ENCODE measurements at places on chromosomes 7 and 10.

- DNase-seq: no peak
Measured at GRCh38 chr7:43198599-43199090, 86.2 kb downstream of the HECW1 start.

- peak; percentile 84 for DNase-seq
Measured at GRCh38 chr10:103678178-103678526, 177.2 kb downstream of the SH3PXD2A start.

GRCh38 chr10:4270116-4270515 lies 485.1 kb upstream of the KLF6 start:
- no peak for DNase-seq

DNA sequence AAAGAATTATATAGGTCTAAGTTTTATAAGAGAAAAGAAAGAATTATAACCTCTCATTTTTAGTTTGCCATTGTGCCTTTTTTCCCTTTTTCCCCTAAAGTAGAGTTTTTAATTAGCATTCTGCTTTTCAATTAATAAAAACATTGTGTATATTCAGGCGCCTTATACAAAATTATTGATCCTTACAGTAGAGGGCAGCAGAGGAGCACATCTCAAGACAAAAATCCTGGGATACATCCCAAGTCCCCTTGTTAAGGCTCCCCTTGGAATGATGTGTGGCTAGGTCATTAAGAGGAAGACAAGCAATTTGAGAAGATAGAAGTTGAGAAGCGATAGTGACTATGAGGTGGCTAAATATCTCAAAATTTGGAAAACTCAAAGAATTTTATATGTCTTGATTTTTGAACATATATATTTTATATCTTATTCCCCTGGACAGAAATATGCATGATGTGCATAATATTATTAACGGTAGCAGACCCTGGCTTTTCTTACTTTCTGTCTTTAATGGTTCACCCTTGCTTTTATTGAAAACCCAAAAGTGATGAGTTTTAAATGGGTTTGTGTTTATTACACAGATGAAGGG lies 19.1 kb upstream of the TPK1 start:
- peak; percentile 14 for DNase-seq

- DNase-seq: no peak
Measured at GRCh38 chr7:2224934-2225333, 7.8 kb downstream of the MAD1L1 start.

GRCh38 chr7:78496096-78496630 lies 697.6 kb downstream of the PHTF2 start:
- DNase-seq: no peak

DNA sequence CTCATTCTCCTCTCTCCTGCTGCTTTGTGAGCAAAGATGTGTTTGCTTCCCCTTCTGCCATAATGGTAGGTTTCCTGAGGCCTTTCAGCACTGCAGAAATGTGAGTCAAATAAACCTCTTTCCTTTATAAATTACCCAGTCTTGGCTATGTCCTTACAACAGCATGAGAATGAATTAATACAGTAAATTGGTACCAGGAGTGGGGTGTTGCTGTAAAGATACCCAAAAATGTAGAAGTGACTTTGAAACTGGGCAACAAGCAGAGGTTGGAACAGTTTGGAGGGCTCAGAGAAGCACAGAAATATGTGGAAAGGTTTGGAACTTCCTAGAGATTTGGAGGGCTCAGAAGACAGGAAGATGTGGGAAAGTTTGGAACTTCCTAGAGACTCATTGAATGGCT lies 388.7 kb upstream of the GHITM start:
- no peak for DNase-seq

- no peak for DNase-seq
Measured at GRCh38 chr7:41529831-41530230, 173.1 kb downstream of the INHBA start.

- DNase-seq: no peak
Measured at GRCh38 chr7:131359136-131359776, 31.6 kb downstream of the MKLN1 start.

GRCh38 chr7:115059321-115059720 lies 137.4 kb downstream of the MDFIC start:
- DNase-seq: no peak

- no peak for DNase-seq
Measured at GRCh38 chr10:122363722-122364463, 10.6 kb upstream of the PLEKHA1 start.

DNA sequence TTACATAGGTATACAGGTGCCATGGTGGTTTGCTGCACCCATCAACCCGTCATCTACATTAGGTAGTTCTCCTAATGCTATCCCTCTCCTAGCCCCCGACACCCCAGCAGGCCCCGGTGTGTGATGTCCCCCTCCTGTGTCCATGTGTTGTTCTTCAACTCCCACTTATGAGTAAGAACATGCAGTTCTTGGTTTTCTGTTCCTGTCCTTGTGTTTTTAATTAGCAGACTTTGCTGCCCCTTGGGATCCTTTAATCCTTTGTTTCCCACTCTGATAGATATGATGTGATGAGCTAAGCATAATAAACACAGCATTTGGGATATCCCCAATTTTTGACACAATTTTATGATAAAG lies 71.1 kb upstream of the PALS2 start:
- no peak for DNase-seq

DNA sequence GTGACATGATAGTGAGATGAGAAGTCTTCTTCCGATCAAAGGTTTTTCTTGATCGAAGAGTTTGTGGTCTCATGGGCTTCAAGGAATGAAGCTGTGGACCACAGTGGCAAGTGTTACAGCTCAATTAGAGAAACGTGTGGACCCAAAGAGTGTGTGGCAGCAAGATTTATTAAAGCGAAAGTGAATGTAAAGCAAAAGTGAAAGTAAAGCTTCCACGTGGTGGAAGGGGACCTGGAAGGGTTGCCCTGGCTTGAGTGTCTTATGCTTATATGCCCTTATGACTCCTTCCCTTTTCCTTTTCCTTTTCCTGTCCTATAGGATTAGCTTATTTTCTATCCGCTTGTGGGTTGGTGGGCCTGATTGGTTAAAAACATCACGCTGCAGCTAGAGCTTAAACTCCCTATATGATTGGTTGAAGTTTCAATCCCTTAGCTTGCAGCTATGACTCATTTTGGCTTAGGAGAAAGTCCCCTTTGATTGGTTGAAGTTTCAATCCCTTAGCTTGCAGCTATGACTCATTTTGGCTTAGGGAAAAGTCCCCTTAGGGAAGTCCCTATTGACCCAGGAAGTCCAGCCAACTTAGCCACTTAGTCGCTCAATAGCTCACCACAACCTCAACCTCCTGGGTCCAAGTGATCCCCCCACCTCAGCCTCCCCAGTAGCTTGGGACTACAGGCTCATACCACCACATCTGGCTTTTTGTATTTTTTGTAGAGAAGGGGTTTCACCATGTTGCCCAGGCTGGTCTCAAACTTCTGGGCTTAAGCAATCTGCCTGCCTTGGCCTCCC lies 34.7 kb downstream of the MRPS24 start:
- DNase-seq: no peak

DNA sequence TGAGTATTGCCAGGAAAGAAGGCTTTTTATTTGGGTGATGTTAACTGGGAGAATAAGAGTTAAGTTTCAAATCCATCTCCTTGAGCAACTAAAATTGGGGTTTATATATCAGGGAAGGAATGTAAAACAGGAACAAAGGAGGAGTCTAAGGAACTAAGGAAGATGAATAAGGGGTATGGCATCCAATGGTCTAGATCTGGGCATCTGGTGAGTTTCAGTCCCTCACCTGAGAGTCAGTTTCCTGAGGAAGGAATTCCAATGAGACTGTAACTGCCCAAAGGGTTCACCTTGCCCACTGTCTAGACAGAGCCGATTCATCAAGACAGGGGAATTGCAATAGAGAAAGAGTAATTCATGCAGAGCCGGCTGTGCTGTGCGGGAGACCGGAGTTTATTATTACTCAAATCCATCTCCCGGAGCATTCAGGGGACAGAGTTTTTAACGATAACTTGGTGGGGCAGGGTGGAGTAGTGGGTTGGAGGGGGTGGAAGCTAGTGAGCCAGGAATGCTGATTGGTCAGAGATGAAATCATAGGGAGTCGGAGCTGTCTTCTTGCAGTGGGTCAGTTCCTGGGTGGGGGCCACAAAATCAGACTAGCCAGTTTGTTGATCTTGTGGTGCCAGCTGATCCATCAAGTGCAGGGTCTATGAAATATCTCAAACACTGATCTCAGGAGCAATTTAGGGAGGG lies 188.3 kb upstream of the STK17A start:
- DNase-seq: no peak

- no peak for DNase-seq
Measured at GRCh38 chr10:120121768-120122167, 229.2 kb downstream of the SEC23IP start.

DNA sequence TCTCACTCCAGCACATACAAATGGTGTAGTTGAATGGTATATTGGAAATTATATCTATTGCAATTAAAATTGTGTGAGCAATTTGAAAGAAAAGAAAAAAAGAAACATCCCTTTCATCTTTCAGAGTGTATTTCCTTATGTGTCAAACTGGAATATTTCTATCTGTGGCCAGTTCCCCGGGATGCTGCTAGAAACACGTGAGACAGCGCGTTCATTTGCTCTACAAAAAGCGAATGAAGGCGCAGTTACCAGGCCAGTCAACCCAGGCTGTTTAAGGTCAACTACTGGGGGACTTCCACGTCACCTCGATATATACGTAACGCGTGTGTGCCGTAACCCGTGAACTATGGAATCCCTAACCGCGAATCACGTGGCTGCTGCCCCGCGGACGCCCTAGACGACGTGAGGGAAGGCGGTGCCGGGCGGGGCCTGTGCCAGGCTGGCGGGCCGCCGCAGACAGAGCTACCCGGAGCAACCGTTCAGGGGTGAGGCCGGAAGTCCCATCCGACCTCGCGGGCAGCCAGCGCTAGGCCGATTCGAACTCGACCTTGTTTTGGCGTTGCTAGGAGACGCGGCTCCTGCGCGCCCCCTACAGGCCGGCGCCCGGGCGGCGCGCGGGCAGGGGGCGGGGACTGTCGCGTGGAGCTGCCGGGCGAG lies 1.1 kb upstream of the ARL4A start:
- DNase-seq: peak; percentile 73

- DNase-seq: no peak
Measured at GRCh38 chr10:17029239-17029580, 100.4 kb downstream of the CUBN start.

- no peak for DNase-seq
Measured at GRCh38 chr7:33888166-33888565, 17.2 kb upstream of the BMPER start.

- no peak for DNase-seq
Measured at GRCh38 chr7:139876622-139877283, 47.7 kb downstream of the TBXAS1 start.

GRCh38 chr7:157540606-157541294 lies 203.9 kb downstream of the DNAJB6 start:
- no peak for DNase-seq

DNA sequence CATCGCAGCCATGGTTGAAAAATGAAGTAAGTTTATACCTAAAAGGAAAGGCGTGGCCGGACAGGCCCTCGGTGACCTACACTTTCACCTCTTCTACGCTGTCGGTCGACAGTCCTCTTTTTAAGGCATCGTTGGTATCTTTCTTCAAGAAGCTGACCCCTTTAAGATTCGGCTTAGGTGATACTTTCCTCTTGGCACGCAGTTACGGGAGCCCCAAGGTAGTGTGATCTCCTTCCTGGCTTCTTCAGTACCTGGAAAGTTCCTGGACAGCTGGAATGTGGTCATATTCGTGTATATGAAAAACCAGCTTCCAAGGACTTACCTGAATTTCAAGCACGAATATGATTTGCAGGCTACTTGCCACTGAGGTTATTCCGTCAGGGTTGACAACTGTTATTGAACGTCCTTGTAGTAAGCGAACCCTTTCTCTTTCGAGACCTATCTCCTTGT lies 885 bp upstream of the SYPL1 start:
- no peak for DNase-seq

DNA sequence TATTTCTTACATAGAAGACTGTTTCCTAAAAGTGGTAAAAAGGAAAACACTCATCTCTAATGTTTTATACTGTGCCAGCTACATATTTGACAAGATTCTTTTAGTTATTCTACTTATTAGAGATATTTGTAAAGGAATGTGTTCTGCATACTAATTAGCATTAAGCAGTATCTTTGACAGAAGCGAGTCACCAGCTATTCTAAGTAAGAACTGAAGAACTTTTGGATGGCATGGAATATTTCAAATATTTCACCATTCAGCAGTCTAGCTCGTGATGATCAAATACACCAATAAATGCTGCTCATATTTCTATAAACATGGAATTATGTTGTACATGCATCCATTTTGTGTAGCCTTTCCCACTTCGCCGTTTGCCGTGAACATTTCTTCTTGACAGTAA lies 241.6 kb upstream of the TCF7L2 start:
- no peak for DNase-seq

GRCh38 chr7:122430710-122431109 lies 126.2 kb upstream of the FEZF1 start:
- peak; percentile 20 for DNase-seq

- no peak for DNase-seq
Measured at GRCh38 chr7:31023877-31024276, 28.2 kb upstream of the ADCYAP1R1 start.

- no peak for DNase-seq
Measured at GRCh38 chr10:128422190-128422589, 296.0 kb upstream of the MKI67 start.

DNA sequence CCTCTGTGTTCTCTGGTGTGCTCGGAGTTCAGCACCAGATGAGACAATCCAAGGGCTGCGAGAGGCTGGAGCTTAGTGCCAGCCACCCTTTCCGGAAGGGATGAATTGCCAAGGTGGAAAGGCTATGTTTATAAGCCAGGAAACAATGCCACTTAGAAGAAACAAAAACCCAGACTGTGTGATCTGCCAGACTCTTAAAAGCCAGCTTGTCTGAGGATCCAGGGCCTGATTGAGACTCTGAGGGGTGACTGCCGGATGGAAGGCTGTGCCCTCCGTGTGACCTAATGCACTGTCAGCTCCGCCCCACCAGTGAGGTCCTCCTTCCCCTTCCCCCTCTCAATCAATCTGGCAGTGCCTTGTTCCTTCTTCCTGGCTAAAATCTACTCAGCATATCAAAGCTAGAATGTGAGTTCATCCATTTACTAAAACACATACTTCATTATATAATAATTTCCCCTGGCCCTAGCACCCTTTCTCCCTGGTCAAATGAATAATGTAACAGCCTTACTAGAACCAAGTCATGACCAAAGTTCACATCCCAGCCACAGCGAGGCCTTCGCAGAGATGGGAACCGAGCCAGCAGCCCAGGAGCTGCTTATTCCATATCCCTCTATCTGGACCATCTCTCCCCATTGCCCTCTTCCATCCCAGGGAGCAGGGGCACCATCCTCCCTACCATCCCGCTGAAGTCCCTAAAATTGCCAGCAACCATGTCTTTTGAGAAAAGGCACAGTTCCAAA lies 25.5 kb downstream of the FAM107B start:
- no peak for DNase-seq
